ENCODE measurements at places on chromosomes 2 and 18.

DNA sequence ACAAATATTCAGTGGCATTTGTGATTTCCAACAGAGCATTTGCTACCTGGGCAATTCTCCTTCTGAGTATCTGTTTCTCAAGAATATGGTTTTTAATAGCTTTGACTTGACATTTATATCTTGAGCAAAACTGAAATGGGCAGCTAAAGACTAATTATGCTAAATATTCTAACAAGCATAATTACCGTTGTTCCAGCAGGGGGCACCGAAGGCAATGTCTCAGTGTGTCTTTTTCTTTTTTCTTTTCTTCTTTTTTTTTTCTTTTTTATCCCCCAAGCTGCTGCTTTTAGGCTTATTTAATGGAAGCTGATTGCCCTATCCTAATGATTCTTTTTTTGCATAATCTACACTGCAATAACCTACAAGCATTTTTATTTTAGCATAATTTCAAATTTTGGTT is 138.9 kb upstream of the NABP1 start:
- no peak for DNase-seq

GRCh38 chr2:180695586-180696401 is 284.6 kb upstream of the UBE2E3 start:
- DNase-seq: no peak

DNA sequence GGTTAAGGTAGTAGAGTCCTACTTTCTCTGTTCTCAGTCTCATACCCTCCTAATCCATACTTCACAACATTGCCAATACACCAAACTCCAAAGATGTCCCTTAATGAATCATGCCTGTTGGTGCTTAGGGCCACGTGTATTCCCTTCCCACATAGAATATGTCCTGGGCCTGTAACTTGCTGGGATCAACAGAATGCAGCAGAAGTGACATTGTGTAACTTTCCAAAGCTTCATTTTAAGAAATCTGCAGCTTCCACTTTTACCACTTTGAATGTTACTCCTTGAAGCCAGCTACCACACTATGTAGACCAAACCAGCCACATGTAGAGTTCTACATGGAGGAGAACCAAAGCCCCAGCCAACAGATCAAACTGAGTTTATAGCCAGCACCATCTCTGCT is 58.5 kb upstream of the ARHGAP15 start:
- DNase-seq: no peak

GRCh38 chr2:168184681-168185513 is 62.5 kb downstream of the STK39 start:
- no peak for DNase-seq

- DNase-seq: no peak
Measured at GRCh38 chr18:58470292-58470691, 158.6 kb downstream of the ALPK2 start.

DNA sequence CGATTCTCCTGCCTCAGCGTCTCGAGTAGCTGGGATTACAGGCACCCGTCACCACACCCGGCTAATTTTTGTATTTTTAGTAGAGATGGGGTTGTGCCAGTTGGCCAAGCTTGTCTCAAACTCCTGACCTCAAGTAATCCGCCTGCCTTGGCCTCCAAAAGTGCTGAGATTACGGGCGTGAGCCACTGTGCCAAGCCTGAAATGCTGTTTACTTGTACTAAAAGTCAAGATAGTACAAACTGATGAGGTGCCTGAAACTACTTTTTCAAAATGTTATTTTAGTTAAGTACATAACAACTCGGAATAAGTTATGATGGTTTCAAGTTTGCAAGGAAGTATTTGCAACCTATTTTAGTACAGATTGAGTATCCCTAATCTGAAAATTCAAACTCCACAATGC is 85.7 kb downstream of the CEP192 start:
- no peak for DNase-seq

GRCh38 chr2:214497489-214497888 is 86.6 kb downstream of the VWC2L start:
- DNase-seq: no peak

DNA sequence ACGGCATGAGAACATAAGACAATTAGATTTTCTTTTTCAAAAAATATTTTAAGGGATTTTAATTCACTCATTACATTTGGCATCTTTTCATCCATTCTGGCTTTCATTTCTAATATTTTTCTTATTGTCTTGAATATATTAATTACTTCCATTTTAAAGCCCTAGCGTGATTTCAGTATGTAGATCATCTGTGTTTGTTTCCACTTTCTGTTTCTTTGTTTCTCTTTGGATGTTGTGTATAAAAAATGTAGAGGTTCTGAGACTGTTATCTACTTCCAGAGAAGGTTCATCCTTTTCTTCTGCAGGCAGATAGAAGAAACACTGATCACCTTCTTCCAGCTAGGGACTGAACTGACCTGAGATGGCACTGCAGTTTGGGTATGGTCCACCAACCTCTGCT is 664.4 kb upstream of the SLC39A10 start:
- DNase-seq: no peak

DNA sequence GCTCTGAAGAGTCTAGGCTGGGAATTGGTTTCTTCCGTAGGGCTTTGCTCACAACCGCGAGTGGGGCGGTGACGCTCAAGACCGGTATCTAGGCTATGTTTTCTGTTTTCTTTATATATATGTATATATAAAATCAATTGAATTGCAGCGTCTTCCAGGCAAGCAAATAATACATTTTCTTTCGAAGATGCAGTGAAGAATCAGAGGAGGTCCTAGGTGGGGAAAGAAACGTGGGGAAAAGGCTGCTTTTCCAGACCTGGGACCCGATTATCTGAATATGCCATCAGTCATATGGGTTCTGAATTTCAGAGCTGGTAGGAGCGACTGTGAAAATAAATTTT is 714 bp upstream of the SCN9A start:
- DNase-seq: no peak

DNA sequence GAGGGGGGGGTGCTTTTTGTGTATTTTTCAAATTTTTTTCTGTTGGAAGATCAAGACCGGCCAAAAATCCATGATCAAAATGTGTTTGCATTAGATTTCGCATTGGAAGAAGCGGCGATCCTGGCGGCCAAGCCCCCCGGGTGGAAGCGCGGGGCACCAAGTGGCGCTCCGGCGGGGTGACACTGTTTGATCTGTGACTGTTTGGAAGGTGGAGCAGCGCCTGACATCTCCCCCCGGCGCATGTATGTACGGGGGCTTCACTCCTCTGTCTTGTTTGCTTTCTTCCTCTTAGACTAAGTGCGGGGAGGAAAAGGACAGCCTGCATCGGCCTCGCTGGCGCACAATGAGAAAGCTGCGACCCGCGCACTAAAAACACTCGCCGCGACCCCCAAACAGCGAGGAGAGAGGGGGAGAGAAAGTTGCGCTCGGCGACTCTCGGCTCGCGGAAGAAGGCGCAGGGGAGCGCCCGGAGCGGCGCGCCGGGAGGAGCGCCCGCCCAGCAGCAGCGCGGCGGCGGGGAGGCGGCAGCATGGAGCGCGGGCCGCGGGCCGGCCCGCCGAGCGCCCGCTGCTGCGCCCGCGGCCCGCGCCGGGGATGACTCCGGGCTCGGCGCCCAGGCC is 515 bp downstream of the TSHZ1 start:
- peak; percentile 32 for DNase-seq

DNA sequence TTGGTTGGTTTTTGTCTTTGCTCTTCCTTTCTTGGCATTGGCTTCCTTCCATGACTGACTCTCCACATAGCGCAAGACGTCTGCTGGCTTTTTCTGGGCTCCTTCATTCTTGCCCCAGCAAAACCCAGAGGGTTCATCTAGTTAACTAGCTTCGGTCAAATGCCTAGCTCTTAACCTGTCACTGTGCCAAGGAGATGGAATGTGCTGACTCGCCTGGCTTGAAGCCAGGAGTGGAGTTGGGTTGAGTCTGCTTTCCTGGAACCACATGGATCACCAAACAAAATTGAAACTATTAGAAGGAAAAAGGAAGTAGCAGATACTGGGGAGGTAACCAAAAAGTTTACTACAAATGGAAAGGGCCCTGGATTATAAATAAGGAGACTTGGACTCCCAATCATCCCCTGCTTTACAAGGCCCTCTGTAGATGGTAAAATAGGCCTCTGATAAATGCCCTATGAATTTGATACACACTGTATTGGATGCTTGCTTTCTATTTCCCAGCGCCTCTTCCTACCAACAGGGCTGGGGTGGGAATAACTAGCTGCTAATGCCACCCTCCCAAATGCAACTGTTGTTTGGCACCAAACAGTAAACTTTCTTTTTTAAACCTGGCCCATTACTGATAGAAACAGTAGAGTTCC is 11.3 kb downstream of the MALT1 start:
- peak; percentile 42 for DNase-seq

- DNase-seq: no peak
Measured at GRCh38 chr2:218095853-218096252, 26.8 kb downstream of the RUFY4 start.

All from heart right ventricle (tissue), 16 donors.